Thoracic aorta (tissue), 2 donors: ENCODE measurements at places on chromosomes 6 and 20.

GRCh38 chr6:105326833-105327770 is 75.8 kb downstream of the PREP start:
- DNase-seq = no peak

DNA sequence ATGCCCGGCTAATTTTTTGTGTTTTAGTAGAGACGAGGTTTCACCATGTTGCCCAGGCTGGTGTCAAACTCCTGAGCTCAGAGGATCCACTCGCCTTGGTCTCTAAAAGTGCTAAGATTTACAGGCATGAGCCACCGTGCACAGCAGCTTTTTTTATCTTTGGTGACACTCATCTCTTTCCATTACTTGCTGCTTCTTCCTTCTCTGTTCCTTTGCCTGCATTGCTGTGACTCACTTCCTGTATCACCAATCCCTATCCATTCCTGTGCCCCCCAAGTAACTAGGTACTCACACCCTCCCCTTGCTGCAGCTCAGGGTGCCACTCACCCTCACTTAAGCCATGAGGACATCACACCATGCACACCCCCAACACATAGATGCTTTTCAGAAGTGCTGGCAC is 24.6 kb downstream of the KHDC1L start:
- DNase-seq = no peak

DNA sequence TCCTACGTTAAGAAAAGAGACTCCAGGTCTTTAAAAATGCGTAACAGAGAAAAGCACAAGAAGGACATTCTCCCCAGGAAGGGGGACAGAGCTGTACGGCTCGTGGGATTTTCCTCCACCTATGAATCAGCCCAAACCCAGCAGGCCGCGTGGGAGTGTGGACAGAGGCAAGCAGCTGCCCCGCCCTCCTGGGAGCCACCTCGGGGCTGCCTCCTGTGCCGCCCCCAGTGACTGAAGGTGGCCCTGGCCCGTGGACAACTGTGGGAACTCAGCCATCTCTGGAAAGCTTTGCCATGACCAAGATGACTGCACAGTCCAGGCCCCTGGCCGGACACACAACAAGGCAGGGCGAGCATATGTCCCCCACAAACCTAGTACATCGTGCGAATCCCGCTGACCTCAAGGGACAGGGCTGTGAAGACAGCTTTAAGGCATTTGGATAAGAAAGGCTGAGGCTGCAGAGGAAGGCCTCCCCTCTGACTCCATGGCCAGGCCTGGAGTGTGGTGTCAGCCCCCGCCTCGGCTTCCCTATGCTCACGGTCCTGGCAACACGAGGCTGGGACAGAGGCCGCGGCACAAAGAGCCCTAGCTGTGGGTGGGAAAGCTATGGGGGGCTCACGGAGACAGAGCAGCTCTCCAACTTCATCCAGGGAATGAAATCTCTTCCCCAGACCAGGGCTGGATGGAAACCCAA is 26.9 kb downstream of the PXDC1 start:
- DNase-seq = peak; percentile 64

- DNase-seq = no peak
Measured at GRCh38 chr20:1938464-1939269, 43.5 kb downstream of the SIRPA start.

DNA sequence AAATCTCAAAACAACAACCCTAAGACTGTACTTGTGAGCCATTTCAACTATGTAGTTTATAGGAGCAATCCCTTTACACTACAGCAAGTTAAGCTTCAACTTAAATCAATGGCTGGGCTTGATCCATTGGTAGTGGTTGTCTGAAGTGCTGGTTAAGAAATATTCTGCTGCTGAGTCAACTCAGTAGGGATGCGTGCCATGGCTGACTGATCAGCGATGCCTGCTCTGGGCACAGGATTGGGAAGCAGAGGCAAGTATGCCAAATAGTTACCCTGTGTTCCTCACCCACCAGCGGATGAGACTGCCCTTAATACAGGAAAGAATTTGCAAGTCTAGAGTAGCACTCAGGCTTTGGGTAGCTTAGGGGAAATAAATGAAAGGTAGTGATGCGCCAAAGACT is 41.5 kb downstream of the GCM1 start:
- no peak for DNase-seq
